Naive thymus-derived CD4-positive, alpha-beta T cell (primary cell): ENCODE measurements at places on chromosomes 2 and 18. TPM values are rescaled to one million over a fixed set of nuclear protein-coding genes. Genes with fewer than 3 reads are reported as not detected.

Gene RABL2A
- 50.9 TPM for total RNA-seq

Gene GNLY
- 780 TPM for total RNA-seq

- no peak for DNase-seq
These were observed 5.5 kb downstream of the CCDC102B start for GRCh38 chr18:68803356-68803755.

Gene REG3G
- total RNA-seq = not detected in 2 replicates

DNA sequence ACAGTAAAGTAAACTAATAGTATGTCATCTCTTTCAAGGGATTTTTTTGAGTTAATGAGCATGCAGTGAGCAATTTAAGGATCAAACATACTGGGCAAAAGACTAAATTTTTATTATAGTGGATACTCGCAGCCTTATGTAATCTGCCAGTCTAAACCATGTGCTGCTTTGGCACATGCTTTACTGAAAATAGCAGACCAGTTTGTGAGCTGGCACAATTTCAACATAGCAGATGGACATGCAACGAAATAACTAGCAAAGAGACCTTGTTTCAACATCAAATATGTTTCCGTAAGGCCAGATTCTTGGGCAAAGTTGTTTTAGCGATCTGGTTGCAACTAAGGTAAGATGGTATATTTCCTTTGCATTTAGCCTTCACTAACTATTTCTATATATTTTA, 807.3 kb downstream of the NR4A2 start:
- DNase-seq = no peak

Gene GAD1
- total RNA-seq = 3.6 and 5.0 TPM in 2 replicates

GRCh38 chr2:142030735-142031134, 100.1 kb downstream of the LRP1B start:
- DNase-seq = no peak
